Stimulated activated CD8-positive, alpha-beta memory T cell treated with anti-CD3 and anti-CD28 coated beads, Interleukin-4, amount 100 ng/mL, for 1 hour (primary cell): ENCODE measurements at places on chromosomes 3 and 15.

DNA sequence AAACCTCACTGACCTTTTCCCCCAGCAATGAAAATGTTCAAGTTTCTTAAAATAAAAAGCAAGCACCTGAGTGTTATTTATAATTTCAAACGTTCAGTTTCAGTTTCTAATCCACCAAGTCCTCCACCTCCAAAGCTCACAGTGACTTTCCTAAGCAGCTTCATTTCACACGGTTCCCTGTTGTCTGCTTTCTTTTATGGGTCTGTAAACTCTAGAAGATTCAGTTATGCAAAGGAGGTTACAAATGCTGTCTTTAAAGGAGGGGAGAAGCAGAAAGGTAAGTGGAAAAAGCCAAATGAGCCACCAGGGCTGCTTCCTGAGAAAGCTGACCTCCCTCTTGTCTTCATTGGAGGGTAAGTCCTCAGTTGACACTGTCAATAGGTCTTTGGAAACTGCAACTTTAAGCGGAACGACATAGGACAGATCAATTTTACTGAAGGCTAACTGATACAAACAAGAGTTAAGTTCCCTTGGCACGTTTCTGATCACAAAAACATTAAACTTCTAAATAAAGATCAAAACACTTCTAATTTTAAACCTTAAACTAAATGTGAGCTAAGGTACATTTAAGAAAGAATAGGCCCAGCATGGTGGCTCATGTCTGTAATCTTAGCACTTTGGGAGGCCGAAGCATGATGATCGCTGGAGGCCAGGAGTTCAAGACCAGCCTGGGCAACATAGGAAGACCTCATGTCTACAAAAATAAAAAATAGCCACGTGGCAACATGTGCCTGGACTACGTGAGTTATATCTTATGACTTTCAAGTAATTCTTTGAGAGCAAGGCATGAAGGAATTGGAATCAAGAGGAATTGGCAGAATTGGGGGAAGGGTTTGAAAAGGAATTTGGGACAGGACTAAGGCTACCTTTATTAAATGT lies 151.9 kb upstream of the UBE2E1 start:
- no peak for DNase-seq

DNA sequence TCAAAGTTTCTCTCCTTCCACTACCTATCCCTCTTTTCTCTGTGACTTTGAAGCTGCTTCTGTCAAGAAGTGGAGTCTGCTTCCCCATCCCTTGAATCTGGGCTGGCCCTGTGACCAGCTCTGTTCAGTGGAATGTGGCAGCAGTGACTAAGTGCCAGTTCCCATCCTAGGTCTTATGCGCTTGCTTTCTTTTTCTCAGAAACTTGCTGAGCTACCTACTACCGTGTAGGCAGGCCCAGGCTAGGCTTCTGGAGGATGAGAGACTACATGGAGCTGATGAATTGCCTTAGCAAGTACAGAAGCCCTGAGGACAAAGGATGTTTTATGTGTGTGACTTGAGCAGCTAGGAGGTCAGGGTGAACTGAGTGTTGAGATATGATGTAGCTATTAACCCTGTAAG lies 123.2 kb downstream of the PDCD6IP start:
- no peak for DNase-seq

GRCh38 chr3:43909149-43909548 lies 218.4 kb downstream of the ABHD5 start:
- no peak for DNase-seq

- DNase-seq, result no peak
These were observed 101.0 kb upstream of the CCDC80 start for GRCh38 chr3:112741983-112742382.

GRCh38 chr15:87902772-87903426 lies 353.6 kb downstream of the NTRK3 start:
- DNase-seq, result no peak

DNA sequence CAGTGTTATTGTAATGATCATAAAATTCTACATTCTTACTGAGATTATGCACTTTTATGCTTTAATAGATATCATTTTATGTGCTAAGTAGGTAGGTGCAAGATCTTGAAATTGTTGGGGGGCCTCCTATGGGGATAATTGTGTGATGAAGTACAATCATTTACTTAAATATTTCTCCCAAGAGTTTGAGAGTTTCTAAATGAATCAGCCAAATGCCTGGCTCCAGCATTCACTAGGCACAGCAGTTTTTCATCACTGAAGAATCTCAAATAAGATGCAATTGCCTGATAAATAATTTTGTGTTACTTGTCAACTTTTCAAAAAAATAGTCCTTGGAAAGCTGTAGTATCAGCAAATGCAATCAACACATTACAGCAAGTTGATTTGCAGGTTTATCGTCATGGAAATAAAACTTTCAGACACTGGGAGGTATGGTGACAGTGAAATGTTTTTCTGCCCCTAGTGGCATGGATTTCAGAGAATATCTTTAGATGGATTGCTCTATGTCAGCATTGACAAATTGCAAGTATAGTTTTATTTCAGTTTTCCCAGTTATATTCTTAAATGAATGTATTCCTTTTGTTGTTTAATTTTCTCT lies 167.1 kb downstream of the NEK11 start:
- DNase-seq, result no peak

- no peak for DNase-seq
These were observed 10.7 kb downstream of the AQP9 start for GRCh38 chr15:58148633-58149445.

GRCh38 chr15:88006146-88006545 lies 250.4 kb downstream of the NTRK3 start:
- no peak for DNase-seq

GRCh38 chr3:171173736-171174135 lies 147.2 kb upstream of the SLC2A2 start:
- no peak for DNase-seq

GRCh38 chr3:6204891-6205290 lies 656.0 kb upstream of the GRM7 start:
- DNase-seq, result no peak

- DNase-seq, result no peak
These were observed 266.7 kb downstream of the CNTN3 start for GRCh38 chr3:74347563-74348268.
